HS-27A (cell line): ENCODE measurements at places on chromosomes 11 and 22.
A peak's percentile ranks its signal among the peaks of the same experiment; 100 is the strongest.

- DNase-seq: no peak
Observed at GRCh38 chr22:23705358-23705757, 14.5 kb downstream of the RGL4 start.

DNA sequence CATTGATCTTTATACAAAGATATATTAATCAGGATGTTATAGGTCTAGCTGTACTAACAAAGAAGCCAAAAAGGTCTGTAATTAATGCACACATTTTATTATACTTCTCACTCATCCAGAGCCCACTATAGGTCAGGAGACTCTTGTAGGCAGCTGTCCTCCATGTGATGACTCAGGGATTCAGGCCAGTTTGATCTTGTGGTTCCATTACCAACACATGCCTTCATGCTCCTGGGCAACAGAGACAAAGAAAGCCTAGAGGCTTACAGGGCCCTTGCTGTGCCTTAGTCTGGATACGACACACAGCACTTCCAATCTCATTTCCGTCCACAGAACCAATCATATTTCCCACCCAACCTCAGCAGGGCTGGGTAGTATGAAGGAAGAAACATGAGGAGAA is 150.3 kb upstream of the NCAM1 start:
- DNase-seq: no peak

DNA sequence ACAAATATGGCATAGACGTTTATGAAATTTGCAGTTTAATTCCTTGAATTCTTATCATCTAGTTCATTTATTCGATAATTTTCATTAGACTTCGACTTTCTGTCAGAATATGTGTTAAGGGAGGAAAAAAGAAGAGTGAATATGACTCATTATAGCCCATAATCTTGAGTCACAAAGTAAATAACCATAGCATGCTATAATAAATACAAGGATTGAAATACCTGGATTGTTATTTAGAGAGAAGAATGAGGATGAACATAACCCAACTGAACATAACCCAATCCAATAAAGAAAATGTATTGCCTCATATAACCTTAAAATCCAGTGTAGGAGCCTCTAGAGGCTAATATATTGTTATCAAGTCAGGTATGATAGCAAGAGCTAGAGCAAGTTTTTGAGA is 1858.3 kb upstream of the RAG2 start:
- no peak for DNase-seq

DNA sequence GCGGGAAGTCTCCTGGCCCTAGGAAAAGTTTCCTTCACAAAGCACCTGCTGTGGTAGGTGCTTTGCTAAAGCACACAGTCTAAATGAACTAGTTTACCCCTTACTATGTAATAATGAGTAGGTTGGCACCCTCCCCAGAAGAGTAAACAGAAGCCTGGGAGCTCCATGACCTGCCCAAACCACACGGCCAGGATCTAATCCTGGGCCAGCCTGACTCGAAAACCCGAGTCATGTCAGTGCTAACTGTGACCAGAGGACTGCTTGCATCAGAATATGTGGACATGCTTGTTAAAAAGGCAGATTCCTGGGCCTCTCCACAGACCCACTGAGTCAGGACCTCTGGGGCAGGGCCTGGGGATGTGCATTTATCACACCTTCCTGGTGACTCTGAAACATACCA is 67.7 kb downstream of the PANX1 start:
- DNase-seq: no peak

DNA sequence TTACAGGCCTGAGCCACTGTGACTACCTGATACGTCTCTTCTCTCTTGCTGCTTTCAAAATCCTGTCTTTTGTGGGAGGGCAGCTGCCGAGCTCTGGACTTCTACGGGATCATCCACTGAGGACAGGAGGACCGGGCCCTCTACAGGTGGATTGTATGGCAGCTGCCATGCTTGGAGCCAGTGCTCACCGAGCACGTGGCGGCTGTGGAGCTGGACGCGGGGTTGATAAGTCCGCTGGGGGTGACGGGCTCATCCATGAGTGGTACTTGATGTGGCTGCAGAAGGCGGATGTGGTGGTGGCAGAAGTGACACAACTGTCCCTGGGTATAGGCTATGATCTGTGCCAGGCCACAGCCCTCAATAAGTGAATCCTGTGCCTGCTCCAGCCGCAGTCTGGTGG is 1.8 kb upstream of the CYP2D6 start:
- no peak for DNase-seq

- no peak for DNase-seq
Observed at GRCh38 chr11:134224710-134225664, 516 bp downstream of the VPS26B start.

DNA sequence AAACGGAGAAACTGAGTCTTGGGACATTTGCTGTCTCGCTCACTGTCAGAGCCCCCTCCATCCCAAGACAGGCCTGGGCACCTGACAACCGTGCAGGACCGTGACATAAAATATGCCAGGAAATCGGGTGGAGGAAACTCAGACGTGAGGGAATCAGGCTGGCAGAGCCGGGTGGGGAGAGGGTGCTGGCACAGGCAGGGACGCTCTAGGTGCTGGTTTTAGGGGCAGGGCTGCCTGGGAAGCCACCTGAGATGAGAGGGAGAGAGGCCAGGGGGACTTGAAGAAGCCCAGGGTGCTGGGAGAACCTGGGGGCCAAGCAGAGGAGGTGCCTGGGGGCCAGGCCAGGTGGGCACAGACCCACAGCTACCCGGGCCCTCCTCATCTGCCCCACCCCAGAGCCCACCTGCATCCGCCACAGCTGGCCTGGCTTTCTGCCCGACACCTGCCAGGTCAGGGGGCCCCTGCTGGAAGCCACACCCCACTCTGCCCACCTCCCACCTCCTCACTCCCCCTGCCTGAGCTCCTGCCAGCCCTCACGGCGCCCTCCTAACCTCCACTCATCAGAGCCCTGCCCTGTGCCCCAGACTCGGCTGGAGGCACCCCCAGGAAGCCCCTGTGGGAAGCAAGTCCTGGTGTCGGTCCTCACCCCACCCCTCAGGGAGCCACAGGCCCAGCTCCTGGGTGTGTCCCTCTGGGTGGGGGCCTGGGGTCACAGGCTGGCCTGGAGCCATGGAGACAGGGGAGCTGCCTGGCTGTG is 27.3 kb upstream of the MUC5AC start:
- no peak for DNase-seq

DNA sequence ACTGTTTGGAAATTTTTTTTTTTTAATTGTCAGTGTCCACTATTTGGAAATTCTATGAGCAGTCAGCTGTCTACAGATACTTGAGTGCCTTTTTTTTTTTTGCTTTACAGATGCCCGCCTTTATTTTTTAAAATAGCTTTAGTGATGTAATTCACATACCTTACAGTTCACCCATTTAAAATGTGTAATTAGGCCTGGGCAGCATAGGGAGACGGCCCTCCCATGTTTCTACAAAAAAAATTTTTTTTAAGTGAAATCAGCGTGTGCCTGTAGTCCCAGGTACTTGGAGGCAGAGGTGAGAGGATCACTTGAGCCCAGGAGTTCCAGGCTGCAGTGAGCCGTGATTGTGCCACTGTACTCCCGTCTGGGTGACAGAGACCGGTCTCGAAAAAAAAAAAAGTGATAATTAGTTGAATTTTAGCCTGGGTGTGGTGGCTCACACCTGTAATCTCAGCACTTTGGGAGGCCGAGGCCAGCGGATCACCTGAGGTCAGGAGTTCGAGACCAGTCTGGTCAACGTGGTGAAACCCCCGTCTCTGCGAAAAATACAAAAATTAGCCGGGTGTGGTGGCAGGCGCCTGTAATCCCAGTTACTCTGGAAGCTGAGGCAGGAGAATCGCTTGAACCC is 1.5 kb downstream of the ZNF143 start:
- no peak for DNase-seq

- no peak for DNase-seq
Observed at GRCh38 chr11:122690801-122691548, 35.5 kb downstream of the UBASH3B start.

GRCh38 chr11:123452794-123453193 is 22.7 kb downstream of the GRAMD1B start:
- no peak for DNase-seq

- no peak for DNase-seq
Observed at GRCh38 chr11:38130976-38131375, 1532.9 kb upstream of the RAG2 start.

GRCh38 chr11:106875013-106875412 is 143.3 kb downstream of the GUCY1A2 start:
- DNase-seq: no peak

- no peak for DNase-seq
Observed at GRCh38 chr11:61812736-61813411, 3.9 kb downstream of the FADS1 start.

DNA sequence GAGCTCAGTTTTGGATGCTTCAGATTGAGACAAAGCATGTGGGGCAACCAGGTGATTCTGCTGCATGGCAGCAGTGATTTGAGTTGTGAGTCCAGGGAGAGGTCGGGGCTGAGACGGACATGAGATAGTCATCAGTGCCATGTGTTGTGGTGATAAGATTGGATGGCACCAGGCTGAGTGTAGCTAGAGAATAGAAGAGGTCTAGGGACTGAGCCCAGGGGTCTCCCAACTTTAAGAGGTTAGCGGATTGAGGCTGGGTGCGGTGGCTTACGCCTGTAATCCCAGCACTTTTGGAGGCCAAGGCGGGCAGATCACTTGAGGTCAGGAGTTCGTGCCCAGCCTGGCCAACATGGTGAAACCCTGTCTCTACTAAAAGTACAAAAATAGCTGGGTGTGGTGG is 6.3 kb upstream of the CTSD start:
- DNase-seq: no peak

- no peak for DNase-seq
Observed at GRCh38 chr11:36508743-36509142, 1.3 kb downstream of the TRAF6 start.

DNA sequence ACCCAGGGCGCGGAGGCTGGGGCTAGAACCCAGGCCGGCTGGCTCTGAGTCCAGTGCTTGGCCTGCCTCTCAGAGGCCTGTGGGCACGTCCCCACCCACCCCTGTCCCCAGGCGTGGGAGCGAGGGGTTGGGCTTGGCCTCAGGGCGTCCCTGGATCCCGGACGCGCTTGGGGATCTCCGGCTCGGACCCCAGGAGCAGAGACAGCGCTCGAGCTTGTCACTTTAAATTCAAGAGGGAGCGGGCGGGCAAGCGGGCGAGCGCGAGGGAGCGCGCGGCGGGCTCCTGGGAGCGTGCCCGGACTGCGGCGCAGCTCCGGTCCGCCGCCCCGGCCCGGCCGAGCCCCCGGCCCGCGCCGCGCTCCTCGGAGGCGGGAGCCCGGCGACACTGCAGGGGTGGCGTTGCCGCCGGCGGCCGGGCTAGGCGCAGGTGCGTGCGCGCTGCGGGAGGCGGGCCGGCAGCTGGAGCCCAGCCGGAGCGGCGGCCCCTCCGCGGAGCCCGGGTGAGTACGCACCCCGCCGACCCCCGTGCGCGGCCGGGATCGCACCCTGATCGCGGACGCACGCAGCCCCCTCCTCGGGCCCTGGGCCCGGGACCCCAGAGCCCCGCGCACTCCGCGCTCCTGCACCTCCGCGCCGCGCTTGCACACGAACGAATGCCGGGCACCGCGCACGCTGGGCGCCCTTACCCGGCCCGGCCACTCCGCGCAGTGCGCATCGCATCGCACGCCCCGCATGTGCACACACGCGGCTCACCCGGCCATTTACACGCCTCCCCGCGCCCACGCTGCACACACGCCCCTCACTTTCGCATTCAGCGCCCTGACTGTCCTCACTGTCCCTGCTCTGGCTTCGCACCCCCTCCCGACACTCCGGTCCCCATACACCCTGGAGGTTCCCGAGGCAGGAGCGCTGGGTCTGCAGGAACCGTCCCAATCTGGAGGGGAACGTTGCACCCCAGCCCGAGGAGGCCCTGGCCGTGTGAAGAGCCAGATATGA is at the start of gene SYT12:
TSS of gene SYT12 (plus strand) at position 174 of the 996 bp plus-strand sequence. CDS start 7,011 bp downstream, outside the sequence.
- DNase-seq: no peak

GRCh38 chr22:48702573-48703264 is 1125.0 kb downstream of the BRD1 start:
- no peak for DNase-seq

- no peak for DNase-seq
Observed at GRCh38 chr11:17294033-17294432, 17.5 kb downstream of the NUCB2 start.

DNA sequence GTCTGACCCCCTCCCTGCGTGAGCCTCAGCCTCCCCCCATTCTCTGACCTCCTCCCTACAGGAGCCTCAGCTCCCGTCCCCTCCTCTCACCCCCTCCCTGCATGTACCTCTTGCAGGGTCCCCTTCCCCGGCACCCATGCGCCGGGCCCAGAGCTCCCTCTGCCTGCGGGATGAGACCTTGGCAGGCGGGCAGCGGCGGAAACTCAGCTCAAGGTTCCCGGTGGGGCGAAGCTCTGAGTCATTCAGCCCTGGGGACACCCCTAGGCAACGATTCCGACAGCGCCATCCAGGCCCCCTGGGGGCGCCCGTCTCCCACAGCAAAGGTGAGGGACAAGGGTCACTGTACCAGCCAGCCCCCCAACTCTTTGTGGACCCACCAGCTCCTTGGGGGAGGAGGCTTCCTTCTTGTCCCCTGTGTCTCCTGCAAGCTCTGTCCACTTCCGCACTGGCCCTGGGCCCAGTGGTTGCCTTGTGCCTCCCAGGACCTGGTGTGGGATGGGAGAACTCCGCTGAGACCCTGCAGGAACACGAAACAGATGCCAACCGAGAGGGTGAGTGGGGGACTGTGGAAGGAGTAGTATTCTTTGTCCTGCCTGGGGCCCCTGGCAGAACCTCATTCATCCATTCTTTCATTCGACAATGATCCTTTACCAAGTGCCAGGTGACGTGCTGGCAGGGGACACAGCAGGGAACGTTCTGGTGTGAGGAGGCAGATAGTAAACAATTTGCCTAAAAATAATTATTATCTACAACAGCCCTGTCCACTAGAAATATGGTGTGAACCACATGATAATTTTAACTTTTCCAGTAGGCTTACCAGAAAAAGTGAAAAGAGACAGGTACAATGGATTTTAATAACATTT is 3.7 kb upstream of the RPS6KA4 start:
- peak; percentile 74 for DNase-seq

- no peak for DNase-seq
Observed at GRCh38 chr11:61083601-61084147, 18.6 kb upstream of the CD5 start.

- no peak for DNase-seq
Observed at GRCh38 chr11:16082095-16083055, 274.0 kb downstream of the SOX6 start.

- no peak for DNase-seq
Observed at GRCh38 chr11:125871391-125872137, 15.9 kb upstream of the HYLS1 start.

DNA sequence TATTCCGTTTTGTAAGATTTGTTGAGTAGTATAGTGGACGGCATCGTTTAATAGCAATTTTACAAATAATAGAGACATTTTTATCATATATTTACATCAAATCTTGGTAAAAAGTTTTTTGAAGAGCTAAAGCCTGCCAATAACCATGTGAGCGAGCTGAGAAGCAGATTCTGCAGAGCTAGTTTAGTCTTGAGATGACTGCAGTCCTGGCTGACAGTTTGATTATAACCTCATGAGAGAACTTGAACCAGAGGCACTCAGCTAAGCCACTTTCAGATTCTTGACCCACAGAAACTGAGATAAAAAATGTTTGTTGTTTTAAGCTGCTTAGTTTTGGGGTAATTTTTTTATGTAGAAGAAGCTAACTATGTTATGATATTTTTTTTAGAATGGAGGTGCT is 78.9 kb downstream of the PDE3B start:
- DNase-seq: no peak
